ENCODE measurements at places on chromosomes 1 and 21.

- no peak for DNase-seq
Observed at GRCh38 chr21:23162198-23162946, 2164.2 kb downstream of the NCAM2 start.

DNA sequence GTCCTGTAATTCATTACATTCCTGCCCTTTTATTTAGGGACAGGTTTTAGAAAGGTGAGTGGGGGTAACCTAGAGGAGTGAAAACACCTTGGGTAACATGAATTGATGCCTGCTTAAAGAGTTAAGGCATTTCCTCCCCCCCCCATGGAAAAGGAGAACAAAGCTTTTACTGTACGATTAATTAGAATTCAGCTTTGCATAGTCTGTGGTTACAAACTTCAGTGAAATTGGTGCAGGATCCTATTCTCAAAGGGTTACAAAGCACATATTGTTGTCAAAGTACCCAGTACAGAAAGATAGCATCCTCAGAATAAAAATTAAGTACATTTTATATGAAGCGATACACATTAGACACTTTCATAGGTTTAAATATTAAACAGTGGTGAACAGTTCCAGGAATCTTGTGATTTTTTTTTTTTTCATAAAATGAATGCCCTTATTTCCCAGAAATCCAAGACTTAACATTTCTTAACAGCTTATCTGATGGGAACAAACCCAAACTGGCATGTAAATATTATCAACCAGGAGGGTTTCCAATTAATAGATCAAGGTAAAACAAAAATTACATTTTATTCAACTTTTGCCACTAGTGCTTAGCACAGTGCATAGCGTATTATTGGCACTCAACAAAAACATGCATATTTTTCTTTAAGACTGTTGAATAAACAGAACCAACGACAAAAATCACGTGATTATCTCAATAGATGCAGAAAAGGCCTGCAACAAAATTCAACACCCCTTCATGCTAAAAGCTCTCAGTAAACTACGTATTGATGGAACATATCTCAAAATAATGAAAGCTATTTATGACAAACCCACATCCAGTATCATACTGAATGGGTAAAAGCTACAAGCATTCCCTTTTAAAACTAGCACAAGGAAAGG lies 172.7 kb downstream of the PDE4B start:
- no peak for DNase-seq

GRCh38 chr1:201673093-201673492 lies 134.2 kb downstream of the NAV1 start:
- DNase-seq, result no peak

GRCh38 chr1:151540021-151540981 lies at the start of gene TUFT1:
Gene TUFT1 (plus strand): TSS chr1:151540309. CDS start chr1:151540367, 58 bp downstream.
- peak; percentile 88 for DNase-seq

- no peak for DNase-seq
Observed at GRCh38 chr1:223242382-223242955, 99.4 kb upstream of the TLR5 start.

GRCh38 chr1:11781297-11781696 lies 19.3 kb downstream of the C1orf167 start:
- no peak for DNase-seq

DNA sequence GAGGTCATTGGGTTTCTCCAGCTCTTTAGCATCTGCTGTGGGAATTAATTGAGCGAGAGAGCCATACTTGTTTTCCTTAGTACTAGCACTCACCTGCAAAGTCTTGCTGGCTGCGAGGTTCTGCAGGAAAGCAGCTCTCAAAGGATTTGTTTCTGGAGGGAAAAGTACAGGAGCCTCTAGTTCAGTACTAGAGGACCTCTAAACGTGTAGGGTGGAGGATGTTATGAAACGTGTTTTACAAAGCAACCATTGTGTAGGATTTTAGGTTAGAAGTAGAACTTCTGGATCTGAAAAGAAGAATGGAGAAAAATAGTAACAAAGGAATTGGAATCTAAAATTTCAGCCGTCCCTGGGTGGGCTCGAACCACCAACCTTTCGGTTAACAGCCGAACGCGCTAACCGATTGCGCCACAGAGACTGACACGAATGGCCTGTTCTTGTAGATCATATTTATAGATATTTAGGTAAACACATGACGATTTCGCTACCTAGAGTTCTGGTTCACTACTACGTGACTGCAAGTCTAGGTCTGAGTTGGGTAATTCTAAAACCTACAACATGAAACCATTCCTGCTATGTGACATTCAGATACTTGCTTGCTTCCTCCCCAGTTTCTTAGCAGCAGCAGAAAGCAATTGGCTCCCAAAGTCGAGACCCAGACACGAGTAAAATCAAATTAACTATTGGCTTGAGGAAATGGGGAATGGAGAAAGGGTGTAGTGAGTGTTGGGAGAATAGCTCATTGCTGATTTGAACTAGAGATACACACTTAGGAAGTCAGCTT lies 60.2 kb upstream of the CFAP126 start:
- DNase-seq, result peak; percentile 39

- DNase-seq, result no peak
Observed at GRCh38 chr1:50279622-50280330, 143.5 kb downstream of the DMRTA2 start.

DNA sequence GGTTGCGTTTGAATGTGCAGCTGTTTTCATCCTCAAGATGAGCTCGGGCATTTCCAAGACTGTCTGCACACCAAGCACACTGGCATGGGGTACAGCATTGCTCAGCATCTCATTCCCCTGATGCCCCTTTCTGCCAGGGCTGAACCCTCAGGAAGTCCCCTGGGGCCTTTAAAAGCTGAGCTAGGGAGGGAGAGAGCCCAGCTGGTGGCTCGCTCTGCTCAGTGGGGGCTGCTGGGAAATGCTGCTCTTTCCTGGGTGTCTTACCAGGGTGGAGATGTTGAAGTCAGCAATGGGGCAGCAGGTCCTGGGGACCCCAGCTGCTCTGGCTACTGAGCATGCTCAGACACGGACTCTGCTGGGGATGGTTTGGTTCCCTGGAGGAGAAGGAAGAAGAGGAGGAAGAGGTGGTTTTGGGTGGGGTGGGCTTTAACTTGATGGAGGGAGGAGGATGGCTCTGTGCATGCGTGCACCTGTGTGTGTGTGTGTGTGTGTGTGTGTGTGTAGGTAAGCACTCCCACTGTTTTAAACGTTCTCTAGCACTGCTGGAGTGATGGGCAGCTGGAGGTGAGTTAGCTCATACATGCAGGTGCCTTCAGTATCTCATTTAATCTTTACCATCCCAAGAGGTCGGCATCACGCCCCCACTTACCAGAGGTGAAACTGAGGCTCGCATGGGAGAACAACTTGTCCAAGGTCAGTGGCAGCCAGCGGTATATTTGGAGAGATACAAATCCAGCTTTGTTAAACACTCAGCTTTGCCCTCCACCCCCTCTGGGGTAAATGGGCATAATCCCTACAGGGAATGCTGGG lies 40.9 kb downstream of the ACTL8 start:
- DNase-seq, result no peak

DNA sequence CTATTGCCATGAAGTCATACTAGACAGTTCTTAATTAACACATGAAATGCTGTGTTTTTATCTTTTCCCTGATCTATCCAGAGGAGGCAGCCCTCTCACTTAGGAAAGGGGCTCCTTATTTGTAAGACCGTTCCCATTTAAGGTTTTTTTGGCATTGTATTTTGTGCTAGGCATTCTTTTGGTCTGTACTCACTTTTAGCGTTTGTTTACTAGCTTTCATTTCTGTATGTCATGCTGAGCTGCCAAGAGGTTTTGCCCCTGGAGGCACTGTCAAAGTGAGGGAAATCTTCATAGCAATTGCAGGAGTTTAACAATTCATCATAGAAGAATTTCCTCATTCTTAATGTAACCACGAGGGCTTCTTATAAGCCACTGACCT lies 59.5 kb downstream of the MTR start:
- no peak for DNase-seq

DNA sequence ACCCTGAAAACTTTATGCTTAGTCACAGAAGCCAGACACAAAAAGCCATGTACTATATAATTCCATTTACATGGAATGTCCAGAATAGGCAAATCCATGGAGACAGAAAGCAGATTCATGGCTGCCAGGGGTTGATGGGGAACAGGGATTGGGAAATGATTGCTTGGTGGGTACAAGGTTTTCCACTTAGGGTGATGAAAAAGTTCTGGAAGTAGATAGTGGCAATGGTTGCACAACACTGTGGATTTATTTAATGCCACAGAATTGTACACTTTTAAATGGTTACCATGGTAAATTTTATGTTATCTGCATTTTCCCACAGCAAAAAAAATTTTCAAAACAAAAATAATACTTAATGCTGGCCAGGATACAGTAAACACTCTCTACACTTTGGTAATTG lies 40.6 kb downstream of the ENAH start:
- no peak for DNase-seq

DNA sequence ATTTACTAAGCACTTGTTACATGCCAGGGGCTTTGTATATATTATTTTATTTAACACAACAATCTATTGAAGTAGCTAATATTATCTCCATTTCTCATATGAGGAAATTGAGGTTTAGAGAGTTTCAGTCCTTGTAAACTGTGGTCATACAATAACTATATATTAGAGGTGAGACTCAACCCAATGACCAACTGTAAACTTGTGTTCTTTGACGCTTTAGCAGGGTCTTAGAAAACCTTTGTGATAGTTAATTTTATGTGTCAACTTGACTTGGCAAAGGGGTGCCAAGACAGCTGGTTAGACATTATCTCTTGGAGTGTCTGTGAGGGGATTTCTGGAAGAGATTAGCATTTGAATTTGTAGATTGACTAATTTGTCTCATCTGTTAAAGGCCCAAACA lies 252.4 kb upstream of the B3GALT2 start:
- DNase-seq, result no peak

GRCh38 chr1:216020743-216021345 lies 402.4 kb downstream of the USH2A start:
- DNase-seq, result no peak

DNA sequence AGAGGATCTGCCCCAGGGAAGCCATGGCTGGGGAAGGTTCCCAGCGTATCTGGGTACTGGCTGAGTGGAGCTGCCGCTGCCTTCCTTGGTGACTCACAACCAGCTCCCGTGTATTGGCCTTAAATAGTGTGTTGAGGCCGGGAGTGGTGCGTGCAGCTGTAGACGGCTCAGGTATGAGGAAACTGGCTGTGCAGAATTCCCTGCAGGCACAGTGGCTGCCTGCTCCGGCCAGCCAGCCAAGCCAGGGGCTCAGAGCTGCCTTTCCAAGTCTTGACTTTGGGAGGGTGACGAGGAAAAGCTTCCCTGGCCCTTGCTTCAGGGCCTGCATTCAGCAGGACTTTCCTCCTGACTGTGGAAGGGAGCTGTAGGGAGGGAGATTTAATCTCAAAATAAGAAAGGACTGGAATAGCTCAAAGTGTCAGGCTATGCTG lies at the start of gene VTCN1:
Gene VTCN1 (minus strand): TSS at position 97 of the 431 bp plus-strand sequence. CDS start 72 bp downstream, at position 25.
- DNase-seq, result no peak

DNA sequence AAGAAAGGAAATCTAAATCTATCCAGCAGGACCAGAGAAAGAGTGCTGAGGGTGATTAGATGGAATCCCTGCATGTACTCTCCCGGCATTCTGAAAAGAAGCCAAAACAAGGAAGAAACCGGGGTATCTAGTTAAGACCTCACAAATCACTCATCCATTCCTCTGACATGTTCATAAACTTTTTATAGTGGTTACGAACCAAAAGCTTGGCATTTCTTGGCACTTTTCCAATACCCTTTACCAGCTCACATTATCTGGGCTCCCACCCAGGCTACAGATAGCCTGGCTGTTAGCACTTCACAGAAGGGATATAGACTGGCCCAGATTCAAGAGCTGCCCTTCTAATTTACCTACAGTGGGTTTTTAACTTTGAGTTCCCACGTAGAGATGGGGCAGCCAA lies 1.8 kb upstream of the C1orf74 start:
- no peak for DNase-seq

GRCh38 chr1:2379733-2380404 lies 11.5 kb downstream of the MORN1 start:
- no peak for DNase-seq

GRCh38 chr21:31482460-31482859 lies 138.4 kb upstream of the TIAM1 start:
- no peak for DNase-seq

DNA sequence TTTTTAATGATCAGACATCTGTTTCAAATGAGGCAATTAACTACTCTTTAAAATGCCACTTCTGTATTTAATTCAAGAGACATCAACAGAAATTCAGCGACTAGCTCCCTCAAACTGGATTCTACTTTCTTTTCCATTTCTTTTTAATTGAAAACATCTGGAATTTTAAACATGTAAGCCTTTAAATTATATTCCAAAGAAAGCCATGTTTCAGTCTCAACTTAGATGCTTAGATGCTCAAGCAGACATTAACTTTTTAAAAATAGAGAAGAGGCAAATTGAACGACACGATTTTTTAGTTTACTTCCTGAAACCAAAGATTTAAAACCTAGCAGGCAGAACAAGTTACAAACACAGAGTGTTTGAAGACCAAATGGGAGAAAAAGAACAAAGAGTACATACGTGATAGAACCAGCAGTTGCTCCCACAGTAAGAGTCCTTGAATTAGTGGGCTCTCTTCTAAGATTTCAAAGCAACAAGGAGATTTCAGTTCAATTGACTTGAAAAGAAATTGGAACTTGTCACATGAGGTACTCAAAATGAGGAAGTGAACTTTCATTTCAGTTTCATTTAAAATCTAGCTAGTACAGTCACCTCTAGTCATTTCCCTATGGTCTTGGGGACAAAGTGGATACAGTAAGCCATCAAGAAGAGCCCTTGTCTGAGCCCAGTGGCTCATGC lies at the start of gene CTSS:
Gene CTSS (minus strand): TSS at position 483 of the 681 bp plus-strand sequence. CDS start 1,015 bp downstream, outside the sequence.
- DNase-seq, result no peak

- no peak for DNase-seq
Observed at GRCh38 chr1:205669341-205670149, 10.8 kb downstream of the SLC45A3 start.

DNA sequence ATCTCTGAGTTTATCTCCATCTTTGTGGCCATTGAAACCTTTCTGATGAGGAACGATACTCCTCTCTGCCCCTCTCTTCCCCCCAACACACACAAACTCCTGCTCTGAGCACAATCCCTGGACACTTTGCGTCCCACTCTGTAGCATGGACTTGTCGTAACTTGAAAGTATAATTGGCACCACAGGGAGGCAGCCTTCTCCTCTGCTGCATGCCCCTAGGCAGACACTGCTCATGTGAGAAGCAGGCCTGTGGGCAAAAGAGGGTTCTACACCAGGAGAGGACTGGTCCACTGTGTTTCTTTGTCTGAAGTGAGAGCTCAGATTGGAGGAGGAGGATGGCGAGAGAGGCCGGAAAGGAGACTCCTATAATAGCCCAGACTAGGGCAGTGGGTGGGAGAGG lies 3.8 kb upstream of the PARS2 start:
- DNase-seq, result peak; percentile 37

- DNase-seq, result no peak
Observed at GRCh38 chr1:24694380-24694843, 50.8 kb upstream of the CLIC4 start.

DNA sequence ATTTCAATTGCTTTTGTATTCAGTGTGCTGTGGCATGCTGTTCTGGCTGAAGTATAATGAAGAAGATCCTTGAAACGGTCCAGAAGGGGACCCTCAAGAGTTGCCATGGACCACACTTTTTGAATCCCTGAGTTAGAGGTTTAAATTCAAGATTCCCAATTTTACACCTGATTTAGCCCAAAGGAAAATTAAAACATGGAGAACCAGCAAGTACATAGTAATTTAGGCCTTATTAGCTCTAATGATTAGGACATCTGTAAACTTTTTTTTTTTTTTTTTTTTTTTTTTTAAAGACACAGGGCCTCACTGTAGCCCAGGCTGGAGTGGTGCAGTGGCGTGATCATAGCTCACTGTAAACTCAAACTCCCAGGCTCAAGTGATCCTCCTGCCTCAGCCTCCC lies 107.3 kb downstream of the ENAH start:
- DNase-seq, result no peak

- DNase-seq, result no peak
Observed at GRCh38 chr1:116854403-116854690, 55.4 kb upstream of the PTGFRN start.

- no peak for DNase-seq
Observed at GRCh38 chr1:66518654-66519053, 15.3 kb upstream of the SGIP1 start.
